ENCODE measurements at places on chromosomes 16 and 17.

GRCh38 chr16:66520406-66521170 lies 29.3 kb downstream of the TK2 start:
- DNase-seq, result no peak

DNA sequence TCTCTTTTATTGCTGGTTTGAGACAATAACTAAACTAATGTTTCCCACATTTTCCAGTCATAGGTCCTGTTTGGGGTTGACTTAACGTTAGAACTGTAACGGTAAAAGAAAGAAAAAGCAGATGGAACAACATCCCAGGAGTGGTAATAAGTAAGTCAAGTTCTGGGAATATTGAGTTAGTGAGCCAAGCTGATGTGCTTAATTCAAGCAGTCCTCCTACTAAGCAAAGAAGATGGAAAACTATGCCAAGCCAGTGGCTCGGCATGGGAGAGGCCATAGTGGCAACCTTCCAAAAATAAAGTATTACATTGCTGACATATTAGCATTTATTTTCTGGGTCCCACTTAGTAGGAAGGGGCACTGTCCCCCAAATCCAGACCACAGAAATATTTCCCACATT lies 161.7 kb upstream of the CDH5 start:
- no peak for DNase-seq

- no peak for DNase-seq
These were observed 439.3 kb upstream of the GOT2 start for GRCh38 chr16:59173408-59173831.

GRCh38 chr16:15961060-15961511 lies 11.7 kb downstream of the ABCC1 start:
- DNase-seq, result no peak

DNA sequence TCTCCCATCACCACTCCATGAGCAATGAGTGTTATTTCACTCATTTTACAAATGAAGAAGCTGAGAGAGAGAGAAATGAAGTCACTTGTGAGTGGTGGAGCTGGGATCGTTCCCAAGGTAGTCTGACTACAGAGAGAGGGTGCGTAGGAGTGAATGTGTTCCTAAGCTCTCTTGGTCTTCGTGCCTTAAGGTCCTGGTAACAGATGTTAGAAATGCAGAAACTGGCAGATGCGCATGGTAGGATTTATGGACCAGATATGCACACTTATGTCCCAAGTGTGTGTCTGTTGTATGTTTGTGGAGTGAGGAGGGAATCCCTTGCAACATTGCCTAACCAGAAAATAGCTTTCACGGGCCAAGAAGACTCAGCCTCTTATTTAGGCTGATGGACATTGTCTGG lies 93.2 kb upstream of the ZNF469 start:
- no peak for DNase-seq

DNA sequence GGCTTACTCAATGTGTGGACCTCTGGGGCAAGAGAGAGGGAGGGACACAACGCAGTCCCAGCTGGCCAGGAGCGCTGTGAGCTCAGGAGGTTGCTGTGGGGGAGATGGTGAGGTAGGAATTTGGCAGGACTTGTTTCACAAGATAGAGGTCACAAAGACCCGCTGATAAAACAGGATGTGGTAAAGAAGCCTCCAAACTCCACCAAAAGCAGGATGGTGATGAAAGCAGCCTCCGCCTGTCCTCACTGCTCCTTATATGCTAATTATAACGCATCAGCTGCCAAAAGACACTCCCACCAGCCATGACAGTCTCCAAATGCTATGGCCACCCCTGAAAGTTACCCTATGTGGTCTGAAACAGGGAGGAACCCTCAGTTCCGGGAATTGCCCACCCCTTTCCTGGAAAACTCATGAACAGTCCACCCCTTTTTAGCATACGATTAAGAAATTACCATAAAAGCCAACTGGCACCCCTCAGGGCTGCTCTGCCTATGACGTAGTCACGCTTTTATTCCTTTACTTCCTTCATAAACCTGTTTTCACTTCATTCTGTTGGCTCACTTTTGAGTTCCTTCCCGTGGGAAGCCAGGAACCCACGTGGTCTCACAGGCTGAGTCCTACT lies 5.3 kb upstream of the EIF4A3 start:
- DNase-seq, result no peak

DNA sequence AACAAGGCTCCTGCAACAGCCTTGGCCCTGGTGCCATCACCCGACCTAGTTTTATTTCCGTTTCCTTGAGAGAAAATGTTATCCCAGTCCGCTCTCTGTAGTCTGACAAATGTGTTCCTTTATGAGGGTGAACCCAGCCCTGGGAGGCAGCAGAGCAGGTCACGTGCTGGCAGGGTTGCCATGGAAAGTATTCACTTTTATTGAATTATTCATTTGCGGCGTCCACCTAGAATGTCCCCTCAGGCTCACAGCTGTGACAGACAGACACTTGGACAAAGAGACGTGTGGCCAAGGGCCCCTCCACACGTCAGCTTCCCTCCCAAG lies 90.0 kb downstream of the WSCD1 start:
- no peak for DNase-seq

DNA sequence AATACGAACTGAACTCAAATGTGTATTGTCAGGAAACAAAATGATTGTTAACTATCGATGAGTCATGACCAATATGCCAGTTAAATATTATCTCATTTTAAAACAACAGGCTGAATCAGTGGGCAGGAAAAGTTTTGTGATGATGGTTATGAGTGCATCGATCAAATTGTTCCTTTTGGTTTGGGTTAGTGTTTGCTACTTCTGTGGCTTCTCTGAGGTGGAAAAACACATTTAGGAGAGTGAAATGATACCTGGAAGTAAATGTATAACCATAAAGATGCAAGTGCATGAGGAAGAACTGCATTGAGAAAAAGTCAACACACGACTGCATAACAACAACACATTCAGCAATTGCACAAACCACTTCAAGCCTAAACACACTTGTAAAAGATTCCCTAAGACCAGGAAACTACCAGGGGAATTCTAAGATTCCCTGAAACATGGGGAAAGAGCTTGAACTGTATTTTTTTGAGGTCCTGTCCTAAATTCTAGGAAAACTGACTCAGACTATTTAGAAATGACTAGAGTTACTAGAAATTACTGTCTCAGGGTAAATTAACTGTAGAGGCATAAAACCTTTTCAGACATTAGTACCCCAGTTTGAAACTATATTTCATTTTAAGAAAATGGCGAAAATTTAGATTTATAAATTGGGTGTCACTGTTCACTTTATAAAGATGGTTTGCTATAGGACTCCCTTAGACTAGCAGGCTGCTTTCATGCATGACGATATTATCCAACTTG lies 44.8 kb downstream of the CDYL2 start:
- no peak for DNase-seq

DNA sequence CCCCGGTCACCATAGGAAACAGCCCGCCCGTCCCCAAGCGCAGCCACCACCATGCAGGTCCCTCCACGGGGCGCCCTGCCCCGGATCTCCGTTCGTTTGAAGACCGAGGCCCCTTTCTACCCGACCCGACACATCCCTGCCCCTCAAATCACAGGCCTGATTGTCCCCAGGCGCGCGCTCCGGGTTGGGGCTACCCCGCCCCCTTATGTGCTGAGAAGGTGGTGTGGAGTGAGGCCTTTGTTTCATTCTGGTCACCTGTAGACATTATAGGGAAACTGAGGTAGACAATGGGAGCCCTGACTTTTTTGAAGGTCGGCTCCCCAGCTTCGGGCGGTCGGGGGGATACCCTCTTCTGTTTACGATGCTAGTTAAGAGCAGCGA lies 763 bp upstream of the ACTG1 start:
- DNase-seq, result no peak

DNA sequence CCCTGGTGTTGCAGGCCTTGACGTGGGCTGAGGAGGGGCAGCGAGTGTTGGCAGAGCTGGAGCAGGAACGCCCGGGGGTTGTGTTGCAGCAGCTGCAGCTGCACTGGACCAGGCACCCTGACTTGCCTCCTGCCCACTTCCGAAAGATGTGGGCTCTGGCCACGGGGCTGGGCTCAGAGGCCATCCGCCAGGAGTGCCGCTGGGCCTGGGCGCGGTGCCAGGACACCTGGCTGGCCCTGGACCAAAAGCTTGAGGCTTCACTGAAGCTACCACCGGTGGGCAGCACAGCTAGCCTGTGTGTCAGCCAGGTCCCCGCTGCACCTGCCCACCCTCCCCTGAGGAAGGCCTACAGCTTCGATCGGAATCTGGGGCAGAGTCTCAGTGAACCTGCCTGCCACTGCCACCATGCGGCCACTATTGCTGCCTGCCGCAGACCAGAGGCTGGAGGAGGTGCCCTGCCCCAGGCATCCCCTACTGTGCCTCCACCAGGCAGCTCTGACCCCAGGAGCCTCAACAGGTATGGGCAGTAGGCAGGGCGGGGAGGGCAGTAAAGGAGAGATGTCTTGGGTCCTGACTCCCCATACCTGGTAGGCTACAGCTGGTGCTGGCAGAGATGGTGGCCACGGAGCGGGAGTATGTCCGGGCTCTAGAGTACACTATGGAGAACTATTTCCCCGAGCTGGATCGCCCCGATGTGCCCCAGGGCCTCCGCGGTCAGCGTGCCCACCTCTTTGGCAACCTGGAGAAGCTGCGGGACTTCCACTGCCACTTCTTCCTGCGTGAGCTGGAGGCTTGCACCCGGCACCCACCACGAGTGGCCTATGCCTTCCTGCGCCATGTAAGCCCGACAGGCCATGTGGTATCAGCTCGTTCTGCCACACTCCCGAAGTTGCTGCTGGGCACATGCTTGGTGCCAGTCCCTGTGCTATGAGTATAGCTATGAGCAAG lies 5.6 kb downstream of the PLEKHG4 start:
- no peak for DNase-seq

- no peak for DNase-seq
These were observed 50.2 kb downstream of the WSCD1 start for GRCh38 chr17:6120351-6120750.

GRCh38 chr16:29719063-29719462 lies 26.7 kb downstream of the C16orf54 start:
- DNase-seq, result no peak

DNA sequence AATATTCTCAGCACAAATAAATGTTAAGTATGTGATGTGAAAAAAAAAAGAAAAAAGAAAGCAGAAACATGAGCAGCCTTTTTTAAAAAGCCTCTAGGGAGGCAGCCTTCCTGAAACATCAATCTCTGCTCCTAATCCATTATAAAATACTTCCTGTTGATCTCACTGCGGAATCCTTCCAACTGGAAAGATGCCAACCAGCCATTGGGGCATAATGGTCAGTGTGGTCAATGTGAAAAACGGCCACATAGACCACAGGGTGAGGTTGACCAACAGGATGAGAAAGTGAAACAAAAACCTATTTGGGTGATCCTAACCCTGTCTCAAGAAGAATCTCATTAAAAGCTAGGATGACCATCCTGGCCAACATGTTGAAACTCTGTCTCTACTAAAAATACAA lies 26.1 kb upstream of the ABCA8 start:
- DNase-seq, result no peak

DNA sequence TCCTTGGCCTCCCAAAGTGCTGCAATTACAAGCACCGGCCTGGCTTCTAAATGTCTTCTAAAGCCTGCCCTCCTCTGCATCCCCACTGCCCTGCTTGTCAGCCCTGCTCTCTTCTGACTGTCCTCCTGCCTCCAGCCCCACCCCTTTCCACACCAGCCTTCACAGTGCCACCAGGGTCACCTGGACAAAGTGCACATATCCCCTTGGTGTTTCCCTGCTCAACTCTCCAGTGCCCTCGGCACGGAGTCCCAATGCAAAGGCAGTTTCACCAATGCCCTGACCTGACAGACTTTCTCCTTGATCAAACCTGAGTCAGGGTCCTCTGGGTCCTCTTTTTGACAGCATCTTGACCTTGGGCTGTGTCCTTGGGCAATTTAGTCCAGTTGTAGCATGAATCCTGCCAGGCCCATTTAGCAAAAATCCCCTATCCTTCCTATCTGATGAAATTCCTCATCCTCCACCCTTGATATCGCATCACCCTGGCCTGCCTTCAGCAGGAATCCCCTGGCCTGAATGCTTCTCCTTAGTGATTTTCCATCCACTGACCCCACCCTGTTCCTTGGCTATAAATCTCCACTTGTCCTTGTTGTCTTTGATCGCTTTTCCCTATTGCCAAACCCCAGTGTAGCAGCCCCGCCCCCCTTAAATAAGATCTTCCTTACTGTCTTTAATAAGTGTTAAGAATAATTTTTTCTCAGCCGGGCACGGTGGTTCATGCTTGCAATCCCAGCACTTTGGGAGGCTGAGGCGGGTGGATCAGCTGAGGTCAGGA lies 42.7 kb upstream of the ETV4 start:
- no peak for DNase-seq

DNA sequence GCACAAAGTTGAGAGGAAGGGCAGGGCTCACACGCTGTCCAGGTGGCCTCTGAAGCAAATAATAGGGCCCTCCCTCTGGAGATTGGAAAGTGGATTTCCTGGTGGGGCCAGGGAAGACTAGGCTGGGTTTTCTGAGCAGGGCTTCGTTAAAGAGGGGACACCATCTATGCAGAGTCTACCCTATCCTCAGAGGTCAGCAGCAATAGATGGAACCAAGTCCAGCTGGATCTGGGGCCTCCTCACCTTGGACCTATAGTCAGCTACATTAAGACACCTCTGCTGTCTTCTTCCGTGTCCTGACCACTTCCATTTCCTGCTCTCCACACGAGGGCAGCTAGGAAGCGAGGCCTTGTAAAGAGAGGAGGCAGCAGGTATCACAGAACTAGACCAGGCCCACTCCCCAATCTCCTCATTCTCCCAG lies 14.7 kb upstream of the ST6GALNAC1 start:
- DNase-seq, result no peak

- DNase-seq, result no peak
These were observed 45.0 kb downstream of the SLC7A5 start for GRCh38 chr16:87824016-87824990.

- no peak for DNase-seq
These were observed 646.7 kb upstream of the SALL1 start for GRCh38 chr16:51797669-51798259.

DNA sequence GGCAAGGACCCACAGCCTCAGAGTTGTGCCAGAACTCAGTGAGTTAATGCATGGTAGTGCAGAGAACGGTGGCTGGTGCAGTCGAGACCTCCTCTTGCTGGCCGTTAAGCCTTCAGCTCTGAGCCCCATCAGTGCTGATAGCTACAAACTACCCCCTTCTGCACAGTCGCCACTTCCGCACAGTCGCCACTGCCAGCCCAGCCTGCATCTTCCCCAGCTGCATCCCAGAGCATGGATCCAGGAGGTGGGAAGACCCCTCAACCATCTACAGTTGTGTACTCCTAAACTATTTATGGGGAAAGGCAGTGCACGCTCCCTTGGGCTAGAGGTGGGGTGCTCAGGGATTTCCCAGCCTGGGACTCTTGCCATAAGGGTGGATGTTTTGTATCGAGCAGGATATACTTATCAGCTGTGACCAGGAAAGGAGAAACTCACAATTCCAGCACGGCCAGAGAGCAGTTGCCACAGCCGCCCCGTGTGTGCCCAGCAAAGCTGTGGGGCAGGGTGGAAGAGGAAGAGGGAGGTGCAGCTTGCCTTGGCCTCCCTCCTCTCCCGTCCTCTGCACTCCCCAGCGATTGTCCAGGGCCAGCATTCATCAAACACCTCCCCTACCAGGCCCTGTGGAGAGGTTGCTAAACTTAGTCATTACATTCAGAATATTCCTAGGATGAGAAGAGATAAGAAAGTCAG lies 49.5 kb upstream of the CMIP start:
- DNase-seq, result no peak

DNA sequence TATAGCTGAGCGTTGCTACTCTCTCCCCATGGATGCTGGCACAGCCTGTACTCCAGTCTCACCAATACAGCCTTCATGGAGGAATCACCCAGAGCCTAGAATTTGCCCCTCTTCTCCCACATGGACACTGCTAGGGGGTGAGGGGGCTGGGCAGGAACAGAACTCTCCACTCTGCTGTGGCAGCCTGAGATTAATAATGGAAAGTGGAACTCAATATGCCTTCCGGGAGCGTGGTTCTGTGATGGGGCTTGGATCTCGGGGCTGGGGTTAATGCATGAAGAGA lies 1.2 kb downstream of the SLC9A5 start:
- DNase-seq, result no peak

Measured in NCI-H446 treated with DMSO at 0.1 percent for 48 hours (cell line).